AG08395 (cell line): ENCODE measurements at places on chromosomes 16 and 17.

DNA sequence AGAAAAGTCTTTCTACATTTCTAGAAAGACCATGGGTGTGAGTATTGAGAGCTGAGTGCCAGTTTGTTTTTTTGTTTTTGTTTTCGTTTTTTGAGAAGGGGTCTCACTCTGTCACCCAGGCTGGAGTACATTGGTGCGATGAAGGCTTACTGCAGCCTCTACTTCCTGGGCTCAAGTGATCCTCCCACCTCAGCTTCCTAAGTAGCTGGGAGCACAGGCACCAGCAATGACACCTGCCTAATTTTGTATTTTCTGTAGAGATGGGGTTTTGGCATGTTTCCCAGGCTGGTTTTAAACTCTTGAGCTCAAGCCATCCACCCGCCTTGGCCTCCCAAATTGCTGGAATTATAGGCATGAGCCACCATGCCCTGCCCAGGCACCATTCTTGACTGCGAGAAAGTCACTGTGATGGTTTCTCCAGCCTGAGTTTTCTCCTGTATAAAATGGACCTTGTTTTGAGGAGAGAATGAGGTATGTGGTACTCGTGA, 673.8 kb downstream of the MAF start:
- DNase-seq: no peak

DNA sequence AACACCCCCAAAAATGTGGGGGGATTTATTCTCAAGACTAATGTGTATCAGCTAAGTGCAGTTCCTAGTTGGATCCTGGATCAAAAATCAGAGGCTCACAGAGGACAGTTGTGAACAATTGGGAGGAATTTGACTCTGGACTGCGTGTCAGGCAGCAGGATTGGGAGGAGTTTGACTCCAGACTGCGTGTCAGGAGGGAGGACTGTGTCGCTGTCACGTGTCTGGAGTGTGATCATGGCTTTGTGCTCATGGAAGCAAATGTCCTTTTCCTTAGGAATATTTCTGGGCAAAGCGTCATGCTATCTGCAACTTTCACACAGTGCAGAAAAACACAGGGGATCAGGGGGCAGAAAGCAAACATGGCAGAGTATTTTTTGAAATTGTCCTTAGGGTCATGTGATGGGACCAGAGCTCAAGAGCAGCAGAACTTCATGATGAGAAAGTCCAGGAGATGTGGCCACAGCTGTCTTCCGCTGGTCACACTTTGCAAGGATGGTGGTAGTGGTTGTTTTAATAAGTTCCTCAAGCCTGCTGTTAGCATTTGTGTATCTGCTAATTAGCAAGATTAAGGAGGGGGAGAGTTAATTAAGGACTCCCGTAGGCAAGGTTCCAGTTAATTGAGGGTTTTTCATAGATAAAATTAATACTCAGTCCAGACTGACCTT, 122.0 kb upstream of the CHMP6 start:
- DNase-seq: peak; percentile 14

DNA sequence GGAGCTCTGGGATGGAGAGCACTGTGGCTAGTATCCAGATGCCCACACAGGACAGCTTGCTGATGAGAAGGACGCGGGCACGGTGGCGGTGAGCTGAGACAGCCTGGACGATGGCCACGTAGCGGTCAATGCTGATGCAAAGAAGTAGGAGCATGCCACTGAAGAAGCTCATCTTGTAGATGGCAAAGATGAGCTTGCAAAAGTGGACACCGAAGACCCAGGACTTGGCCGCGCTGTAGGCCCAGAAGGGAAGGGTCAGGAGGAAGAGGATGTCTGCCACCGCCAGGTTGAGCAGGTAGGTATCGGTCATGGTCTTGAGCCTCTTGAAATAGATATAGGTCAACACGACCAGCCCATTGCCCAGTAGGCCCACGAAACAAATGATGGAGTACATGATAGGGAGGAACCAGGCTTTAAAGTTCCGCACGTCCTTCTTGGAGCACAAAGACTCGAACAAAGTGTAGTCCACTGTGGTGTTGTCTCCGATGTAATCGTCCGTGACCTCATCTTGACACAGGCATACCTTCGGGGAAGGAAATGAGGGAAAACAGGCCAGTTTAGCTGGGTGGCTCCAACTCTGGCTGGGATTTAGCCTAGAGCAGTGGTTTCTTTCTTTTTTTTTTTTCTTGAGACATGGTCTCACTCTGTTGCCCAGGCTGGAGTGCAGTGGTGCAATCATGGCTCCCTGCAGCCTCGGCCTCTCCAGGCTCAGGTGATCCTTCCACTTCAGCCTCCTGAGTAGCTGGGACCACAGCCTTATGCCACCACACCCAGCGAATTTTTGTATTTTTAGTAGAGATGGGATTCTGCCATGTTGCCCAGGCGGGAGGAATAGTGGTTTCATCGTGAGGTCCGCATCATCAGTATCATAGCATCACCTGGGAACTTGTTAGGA, 9.7 kb downstream of the CCR7 start:
- DNase-seq: no peak

DNA sequence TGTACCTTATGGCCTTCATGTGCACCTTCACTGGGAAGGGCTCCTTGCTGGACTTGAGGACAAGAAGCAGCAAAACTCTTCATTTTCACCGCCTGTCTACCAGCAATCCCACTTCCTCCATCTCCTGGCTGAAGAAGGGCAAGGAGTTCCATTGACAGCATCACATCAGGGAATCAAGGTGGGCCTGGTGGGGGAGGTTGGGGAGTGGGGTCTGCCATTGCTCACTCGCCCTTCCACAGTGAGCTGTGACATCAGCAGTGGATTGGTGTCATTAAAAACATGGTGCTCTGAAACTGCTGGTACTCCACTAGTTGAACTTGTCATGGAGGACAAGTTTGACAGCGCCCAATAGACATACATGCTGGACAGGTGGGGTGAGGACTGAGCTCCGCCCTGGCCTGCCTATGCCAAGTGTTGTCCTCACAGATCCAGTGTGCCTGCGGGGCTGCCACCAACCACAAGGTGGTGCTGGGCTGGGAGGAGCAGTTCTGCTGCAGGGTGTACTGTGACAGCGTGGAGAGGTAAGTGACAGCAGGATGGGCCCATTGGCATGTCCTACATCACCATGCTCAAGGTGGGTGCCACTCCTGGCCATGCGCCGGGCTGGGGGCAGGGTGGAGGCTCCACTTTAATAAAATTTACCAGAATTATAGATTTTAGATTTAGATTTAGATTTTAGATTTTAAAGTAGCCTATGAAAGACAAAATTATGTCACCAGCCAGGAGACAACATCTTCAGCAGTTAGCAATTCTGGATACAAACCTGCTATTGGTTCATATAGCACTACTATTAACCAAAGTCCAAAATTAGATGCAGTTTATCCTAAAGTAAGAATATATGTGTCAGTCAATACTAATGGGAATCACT, 1729.1 kb downstream of the TP53TG3F start:
- DNase-seq: no peak

- no peak for DNase-seq
These were observed 8.1 kb upstream of the CMTR2 start for GRCh38 chr16:71297341-71297634.
